T-helper 9 cell (primary cell): ENCODE measurements at places on chromosomes 1 and 21.

GRCh38 chr21:43889069-43889468, 24.0 kb downstream of the AGPAT3 start:
- DNase-seq: no peak

DNA sequence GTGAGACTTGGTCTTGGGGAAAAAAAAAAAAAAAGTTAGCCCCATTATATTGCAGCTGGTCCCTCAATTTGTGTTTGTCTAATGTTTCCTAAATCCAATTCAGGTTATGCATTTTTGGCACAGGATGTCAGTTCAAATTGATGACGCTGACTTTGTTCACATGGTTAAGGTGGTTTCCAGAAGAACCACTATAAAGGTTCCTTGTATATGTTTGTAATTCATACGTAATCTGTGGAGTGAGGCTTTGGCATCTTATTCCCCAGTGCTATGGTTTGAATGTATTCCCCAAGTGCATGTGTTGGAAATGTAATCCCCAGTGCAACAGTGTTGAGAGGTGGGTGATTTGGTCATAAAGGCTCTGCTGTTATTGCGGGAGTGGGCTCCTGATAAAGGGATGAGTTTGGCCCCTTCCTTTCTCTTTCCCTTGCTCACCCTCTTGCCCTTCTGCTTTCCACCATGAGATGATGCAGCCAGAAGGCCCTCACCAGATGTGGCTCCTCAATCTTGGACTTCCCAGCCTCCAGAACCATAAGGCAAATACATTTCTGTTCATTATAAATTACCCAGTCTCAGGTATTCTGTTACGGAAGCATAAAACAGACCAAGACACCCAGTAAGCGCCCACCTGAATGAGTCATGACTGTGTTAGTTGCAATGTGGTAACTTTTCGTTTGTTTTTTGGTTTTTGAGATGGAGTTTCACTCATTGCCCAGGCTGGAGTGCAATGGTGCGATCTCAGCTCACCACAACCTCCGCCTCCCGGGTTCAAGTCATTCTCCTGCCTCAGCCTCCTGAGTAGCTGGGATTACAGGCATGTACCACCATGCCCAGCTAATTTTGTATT, 19.5 kb upstream of the HLCS start:
- no peak for DNase-seq

DNA sequence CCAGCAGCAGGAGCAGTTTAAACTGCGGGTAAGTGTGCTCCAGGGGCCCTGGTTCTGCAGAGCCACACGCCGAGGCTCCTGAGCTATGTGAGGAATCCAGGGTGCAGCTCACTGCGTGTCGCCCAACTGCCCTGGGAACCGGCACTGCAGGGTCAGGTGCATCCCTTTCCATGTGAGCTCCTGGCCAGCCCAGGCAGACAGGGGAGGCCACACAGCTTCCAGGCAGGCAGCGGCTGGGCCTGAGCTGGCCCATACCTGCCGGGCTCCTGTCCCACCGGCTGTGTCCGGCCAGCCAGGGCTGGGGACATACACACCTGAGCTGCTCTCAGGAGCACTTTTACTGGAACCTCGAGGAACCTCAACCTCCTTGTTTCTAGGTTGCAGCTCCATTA, 18.6 kb upstream of the COL18A1 start:
- no peak for DNase-seq

- no peak for DNase-seq
These were observed 28.6 kb downstream of the SGIP1 start for GRCh38 chr1:66562561-66562960.

GRCh38 chr1:64980745-64981600, 14.6 kb upstream of the JAK1 start:
- no peak for DNase-seq
